Stimulated activated CD8-positive, alpha-beta memory T cell treated with anti-CD3 and anti-CD28 coated beads, Interleukin-4, amount 100 ng/mL, for 4 hours (primary cell): ENCODE measurements at places on chromosomes 11 and 22.

GRCh38 chr11:95487938-95488337, 256.9 kb upstream of the SESN3 start:
- DNase-seq: no peak

GRCh38 chr11:1348796-1349326, 39.4 kb upstream of the TOLLIP start:
- no peak for DNase-seq

- no peak for DNase-seq
These were observed 802 bp upstream of the PIM3 start for GRCh38 chr22:49959782-49960158.

DNA sequence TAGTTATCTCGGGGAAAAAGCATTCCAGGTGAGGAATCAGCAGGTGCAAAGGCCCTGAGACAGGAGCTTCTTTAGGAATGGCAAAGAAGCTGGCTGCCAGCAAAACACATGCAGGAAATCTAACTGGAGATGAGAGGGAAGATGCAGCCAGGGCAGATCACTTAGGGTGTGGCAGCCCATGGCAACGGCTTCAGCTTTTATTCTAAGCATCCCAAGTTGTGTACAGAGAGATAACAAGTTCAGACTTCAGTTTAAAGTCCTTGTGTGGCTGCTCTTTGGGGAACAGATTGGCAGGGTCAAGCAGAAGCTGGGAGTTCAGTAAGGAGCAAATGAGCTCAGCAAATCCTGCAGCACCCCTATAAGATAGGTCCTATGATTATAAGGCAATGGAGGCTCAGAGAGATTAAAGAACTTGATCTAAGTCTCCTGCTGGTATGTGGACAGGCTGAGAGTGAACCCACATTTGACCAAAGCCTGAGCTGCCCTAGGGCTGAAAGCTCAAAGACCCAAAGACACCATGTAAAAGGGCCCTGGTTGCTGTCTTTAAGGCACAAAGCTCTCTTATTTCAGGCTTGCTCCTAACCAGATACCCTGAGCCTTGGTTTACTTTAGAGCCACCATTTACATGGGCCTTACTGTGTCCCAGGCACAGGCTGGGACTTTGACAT, 466.8 kb downstream of the SOX6 start:
- DNase-seq: no peak

- DNase-seq: no peak
These were observed 6.3 kb downstream of the HTATIP2 start for GRCh38 chr11:20369826-20370225.

DNA sequence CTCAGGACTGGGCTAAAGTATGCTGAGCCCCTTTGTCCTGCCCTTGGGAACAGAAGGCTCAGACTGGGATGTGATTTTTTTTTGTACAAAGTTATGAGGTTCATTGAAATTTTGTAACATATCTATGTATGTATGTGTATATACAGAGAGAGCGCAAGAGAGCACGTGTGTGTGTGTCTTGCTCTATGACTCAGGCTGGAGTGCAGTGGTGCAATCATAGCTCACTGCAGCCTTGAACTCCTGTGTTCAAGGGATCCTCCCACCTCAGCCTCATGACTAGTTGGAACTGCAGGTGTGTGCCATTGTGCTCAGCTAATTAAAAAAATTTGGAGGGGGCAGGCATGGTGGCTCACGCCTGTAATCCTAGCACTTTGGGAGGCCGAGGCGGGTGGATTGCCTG, 5.7 kb downstream of the TMEM25 start:
- no peak for DNase-seq

GRCh38 chr22:48261706-48262105, 1499.3 kb downstream of the TBC1D22A start:
- DNase-seq: no peak

GRCh38 chr11:129700701-129701100, 114.9 kb upstream of the TMEM45B start:
- DNase-seq: no peak

GRCh38 chr11:45028911-45029682, 78.4 kb upstream of the TP53I11 start:
- no peak for DNase-seq

DNA sequence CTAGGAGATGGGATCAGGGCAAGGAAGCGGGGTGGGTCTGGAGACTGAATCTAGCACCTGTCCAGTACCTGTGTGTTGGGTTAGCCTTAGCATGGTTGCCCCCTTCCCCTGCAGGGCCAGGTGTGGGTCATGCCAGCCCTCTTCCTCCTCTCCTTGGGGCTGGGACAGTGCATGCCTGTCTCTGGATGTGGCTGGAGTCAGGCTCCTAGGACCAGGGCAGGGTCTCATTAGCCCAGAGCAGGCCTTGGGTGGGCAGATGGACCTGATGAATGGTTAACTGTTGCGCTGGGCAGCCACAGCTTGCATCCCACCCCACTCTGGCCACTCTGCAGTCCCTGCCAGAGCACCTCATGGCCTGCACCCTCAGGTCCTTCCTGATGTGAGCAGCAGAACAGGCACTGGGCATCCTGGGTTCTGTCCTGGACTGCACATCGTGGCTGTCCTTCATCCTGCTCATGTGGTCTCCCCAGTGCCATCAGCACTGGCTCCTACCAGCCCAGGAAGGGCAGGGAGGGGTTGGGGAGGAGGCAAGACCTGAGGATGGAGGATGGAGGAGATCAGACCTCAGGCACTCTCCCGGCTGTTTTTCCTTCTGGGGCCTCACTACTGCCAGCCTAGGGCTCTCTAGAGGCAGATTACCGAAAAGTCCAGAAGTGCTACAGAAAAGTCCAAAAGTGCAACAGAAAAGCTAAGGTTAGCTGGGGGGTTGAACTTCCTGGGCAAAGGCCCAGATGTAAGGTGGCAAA, 12.8 kb upstream of the CHRM1 start:
- no peak for DNase-seq
